ENCODE measurements at places on chromosomes 6 and 20.

GRCh38 chr6:71072508-71072907, 115.6 kb upstream of the B3GAT2 start:
- DNase-seq: no peak

- DNase-seq: no peak
Measured at GRCh38 chr6:1798965-1799325, 189.2 kb downstream of the FOXC1 start.

DNA sequence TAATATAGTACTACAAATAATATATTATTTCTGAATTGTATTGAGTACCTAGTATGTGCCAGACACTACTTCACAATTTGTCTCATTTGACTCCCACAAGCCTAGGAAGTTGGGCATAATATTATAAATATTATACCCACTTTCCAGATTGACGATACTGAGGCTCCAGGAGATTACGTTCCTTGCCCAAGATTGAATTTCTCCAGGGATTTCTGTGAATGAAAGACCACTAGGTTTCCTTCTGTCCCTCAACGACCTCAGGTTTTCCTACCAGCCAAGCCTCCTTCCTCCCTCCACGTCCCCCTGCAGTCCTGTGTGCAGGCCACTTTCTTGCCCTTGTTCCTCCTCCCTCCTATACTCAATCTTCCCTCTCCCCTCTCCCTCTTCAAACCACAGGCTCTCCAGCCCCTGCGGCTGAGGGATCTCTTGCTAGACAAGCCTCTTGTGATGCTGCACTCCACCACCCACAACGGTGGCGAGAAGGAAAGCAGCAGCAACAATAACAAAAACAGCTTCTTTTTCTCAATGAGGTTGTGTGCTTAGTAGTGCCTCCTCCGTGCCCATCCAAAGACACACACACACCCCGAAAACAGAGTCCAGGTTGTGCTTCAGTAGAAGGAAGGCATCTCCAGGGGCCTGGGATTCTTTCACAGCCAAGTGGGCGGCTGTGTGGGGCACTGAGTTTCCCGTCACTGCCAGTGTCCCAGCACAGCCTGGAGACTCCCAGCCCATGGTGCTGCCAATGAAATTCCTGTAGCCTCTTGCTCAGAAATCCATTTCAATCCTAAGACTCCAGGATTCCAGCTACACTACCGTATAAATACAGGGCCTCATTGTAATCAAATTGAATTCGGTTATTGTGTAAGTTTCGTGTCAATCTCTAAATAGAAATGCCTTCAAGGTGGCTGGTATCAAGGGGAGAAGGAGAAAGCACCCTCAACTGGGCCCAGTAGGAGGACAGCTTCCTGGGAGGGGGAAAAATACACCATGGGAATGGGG, 94.4 kb downstream of the NCR2 start:
- DNase-seq: no peak

DNA sequence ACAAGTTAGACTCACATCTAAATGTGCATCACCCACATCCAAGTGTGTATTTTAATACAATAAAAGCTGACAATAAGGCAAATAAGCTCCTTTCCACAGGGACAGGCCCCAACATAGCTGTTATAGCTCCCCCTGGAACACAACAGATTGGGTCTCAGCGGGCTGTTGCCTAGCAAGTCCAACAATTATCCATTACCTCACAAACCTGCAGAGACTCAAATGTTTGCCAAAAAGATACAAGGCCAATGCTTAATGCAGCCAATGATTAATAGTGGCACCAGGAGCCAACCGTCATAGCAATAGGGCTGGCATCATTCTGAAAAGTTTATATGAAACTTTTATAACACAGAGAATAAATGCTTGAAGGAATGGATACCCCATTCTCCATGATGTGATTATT, 35.7 kb downstream of the EPB41L2 start:
- no peak for DNase-seq

GRCh38 chr6:167735951-167736288, 90.8 kb upstream of the AFDN start:
- DNase-seq: no peak

DNA sequence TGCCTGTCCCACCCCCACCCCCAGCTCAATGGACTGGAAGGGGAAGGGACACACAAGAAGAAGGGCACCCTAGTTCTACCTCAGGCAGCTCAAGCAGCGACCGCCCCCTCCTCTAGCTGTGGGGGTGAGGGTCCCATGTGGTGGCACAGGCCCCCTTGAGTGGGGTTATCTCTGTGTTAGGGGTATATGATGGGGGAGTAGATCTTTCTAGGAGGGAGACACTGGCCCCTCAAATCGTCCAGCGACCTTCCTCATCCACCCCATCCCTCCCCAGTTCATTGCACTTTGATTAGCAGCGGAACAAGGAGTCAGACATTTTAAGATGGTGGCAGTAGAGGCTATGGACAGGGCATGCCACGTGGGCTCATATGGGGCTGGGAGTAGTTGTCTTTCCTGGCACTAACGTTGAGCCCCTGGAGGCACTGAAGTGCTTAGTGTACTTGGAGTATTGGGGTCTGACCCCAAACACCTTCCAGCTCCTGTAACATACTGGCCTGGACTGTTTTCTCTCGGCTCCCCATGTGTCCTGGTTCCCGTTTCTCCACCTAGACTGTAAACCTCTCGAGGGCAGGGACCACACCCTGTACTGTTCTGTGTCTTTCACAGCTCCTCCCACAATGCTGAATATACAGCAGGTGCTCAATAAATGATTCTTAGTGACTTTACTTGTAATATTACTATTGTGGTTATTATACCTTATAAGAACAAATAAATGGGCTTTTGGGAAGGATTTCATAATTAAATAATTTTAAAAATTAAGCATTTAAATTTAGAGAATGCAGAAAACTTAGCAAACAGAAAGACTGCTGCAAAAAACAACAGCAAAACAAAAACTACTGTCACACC, 8.4 kb downstream of the CDKN1A start:
- no peak for DNase-seq

GRCh38 chr20:33006776-33007375, 628 bp upstream of the BPIFB2 start:
- DNase-seq: no peak

GRCh38 chr20:53738945-53739798, 145.5 kb upstream of the ZNF217 start:
- no peak for DNase-seq

- no peak for DNase-seq
Measured at GRCh38 chr20:23456409-23456808, 3.7 kb upstream of the CST11 start.

- peak; percentile 32 for DNase-seq
Measured at GRCh38 chr6:144334150-144334708, 49.1 kb downstream of the UTRN start.

DNA sequence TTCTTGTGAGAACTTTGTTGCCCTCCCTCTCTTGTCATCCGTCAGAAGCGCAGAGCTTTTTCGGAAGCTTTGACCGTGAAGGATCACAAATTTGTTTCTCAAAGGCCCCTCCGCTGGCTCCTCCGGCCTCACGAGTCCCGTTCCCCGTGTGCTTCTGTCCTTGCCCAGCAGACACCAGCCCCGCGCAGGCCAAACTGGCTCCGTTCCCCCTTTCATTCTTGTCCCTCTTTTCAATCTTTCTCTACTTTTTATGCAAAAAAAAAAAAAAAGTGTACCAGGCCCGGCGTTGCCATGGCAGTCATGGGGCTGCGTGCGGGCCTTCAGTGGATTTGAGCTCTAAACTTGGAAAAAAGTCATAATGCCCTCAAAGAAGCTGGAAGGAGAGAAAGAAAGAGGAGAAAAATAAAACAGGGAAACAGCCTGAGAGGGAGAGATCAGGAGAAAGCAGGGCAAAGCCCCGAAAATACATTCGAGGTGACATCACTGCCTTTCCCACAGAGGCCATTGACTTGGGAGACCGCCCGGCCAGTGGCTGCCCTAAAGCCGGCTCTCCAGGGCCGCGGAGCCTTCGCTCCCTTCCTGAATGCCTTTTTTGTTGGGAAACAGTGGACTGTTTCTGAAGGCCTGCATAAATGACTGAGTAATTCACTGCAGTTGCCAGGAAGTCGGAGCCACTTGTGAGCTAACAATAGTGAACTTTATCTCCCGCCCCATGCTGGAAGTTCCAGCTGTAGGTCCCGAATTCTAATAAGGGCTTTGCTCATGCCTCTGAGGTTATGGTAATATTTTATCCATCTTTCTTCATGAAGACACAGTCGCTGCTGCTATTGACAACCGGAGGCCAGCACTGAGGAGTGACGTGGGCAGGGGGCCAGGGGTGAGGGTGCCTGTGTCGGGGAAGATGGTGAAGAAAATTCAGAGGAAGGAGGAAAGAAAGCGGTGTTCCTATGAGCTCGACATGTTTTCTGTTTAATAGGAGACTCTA, 670.9 kb downstream of the QKI start:
- DNase-seq: no peak

- no peak for DNase-seq
Measured at GRCh38 chr20:23434521-23435313, 4.8 kb upstream of the CSTL1 start.

DNA sequence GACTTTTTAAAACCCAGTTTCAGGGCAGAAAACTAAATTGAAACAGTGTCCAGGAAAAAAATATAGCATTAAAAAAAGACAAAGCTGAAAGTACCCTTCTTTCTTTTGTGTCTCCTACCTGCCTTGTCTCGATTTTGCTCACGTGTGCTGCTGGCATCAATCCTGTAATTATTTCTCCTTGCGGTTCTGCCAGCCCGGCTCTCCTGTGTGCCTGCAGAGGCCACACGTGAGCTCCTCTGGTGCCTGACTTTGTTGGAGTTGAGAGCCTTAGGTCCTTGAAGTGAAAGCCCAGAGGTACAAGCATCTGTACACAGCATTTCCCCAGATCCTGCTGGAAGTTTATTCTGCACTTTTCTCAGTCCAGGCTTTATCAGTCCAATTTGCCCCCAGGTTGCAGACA, 36.5 kb downstream of the GHRH start:
- DNase-seq: no peak

- no peak for DNase-seq
Measured at GRCh38 chr6:136587527-136587926, 37.3 kb upstream of the MAP7 start.

DNA sequence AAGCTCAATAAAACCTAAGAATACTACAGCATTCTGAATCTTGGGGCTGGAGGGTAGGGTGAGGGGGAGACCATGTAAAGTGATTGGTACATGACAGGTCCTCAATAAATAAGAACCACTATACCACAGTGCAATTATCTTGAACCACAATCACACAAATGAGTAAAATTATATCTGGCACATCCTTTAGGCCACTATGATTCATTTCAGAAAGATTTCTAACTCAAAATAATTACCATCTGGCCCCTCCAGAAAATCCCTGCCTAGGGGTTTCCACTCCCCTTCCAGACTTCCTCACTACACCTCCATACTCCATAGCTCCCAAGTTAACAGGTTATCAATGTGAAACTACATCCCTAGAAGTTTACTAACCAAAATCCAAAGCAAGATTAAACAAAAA, 19.7 kb downstream of the AKIRIN2 start:
- no peak for DNase-seq

GRCh38 chr20:48986899-48987298, 59.2 kb upstream of the CSE1L start:
- no peak for DNase-seq

Data from activated CD4-positive, alpha-beta T cell treated with anti-CD3 and anti-CD28 coated beads for 24 hours (primary cell).